A549 treated with CpdA at 1 μM for 4 hours (cell line): ENCODE measurements at places on chromosomes 2 and 18. TPM values are rescaled to one million over a fixed set of nuclear protein-coding genes. Genes with fewer than 3 reads are reported as not detected.

The MRO gene
- total RNA-seq = 0.10 to 0.27 TPM (median 0.20 TPM) in 4 of 5 replicates, not detected in the other

The KLHL29 gene
- total RNA-seq = 3.8 to 5.1 TPM (median 4.3 TPM) in 5 replicates

The LYPD6B gene
- not detected in 5 replicates for total RNA-seq

The TRIM54 gene
- 0.34 to 0.73 TPM (median 0.48 TPM) in 5 replicates for total RNA-seq

The ELAC1 gene
- 3.7 to 5.0 TPM (median 4.2 TPM) in 5 replicates for total RNA-seq

The EFHD1 gene
- total RNA-seq = 1.6 to 2.4 TPM (median 2.3 TPM) in 5 replicates

The SH3BP4 gene
- 28.9 to 32.0 TPM (median 29.7 TPM) in 5 replicates for total RNA-seq

The TFPI gene
- 40.0 to 56.8 TPM (median 54.3 TPM) in 5 replicates for total RNA-seq

The PROM2 gene
- 0.15 TPM in 1 of 5 replicates, not detected in the others for total RNA-seq

The TNFRSF11A gene
- total RNA-seq = 6.5 to 9.0 TPM (median 7.7 TPM) in 5 replicates

The CROCC2 gene
- not detected in 5 replicates for total RNA-seq

The AMER3 gene
- not detected in 5 replicates for total RNA-seq

The ADCYAP1 gene
- total RNA-seq = not detected in 5 replicates

The MAPRE3 gene
- 11.6 to 14.5 TPM (median 12.1 TPM) in 5 replicates for total RNA-seq

The SCYGR4 gene
- 0.09 TPM in 1 of 5 replicates, not detected in the others for total RNA-seq

The KCNS3 gene
- 1.1 to 1.3 TPM (median 1.2 TPM) in 5 replicates for total RNA-seq

The AGPS gene
- 34.8 to 52.7 TPM (median 48.4 TPM) in 5 replicates for total RNA-seq

The NCKAP5 gene
- 1.2 to 1.3 TPM (median 1.3 TPM) in 5 replicates for total RNA-seq

The LGALSL gene
- 9.0 to 12.0 TPM (median 11.2 TPM) in 5 replicates for total RNA-seq

The ACKR3 gene
- 25.4 to 36.2 TPM (median 31.7 TPM) in 5 replicates for total RNA-seq

The SPATS2L gene
- 126 to 133 TPM (median 132 TPM) in 5 replicates for total RNA-seq

The VAMP8 gene
- total RNA-seq = 13.5 to 22.3 TPM (median 18.2 TPM) in 5 replicates

The POTEJ gene
- not detected in 5 replicates for total RNA-seq

The CDH19 gene
- total RNA-seq = 0.98 to 2.3 TPM (median 1.5 TPM) in 5 replicates

The MAL gene
- 0.10 to 0.14 TPM in 2 of 5 replicates, not detected in the others for total RNA-seq

The KCNG2 gene
- total RNA-seq = not detected in 5 replicates

The UXS1 gene
- 53.5 to 57.2 TPM (median 57.1 TPM) in 5 replicates for total RNA-seq

The OSBPL1A gene
- 9.9 to 16.1 TPM (median 12.1 TPM) in 5 replicates for total RNA-seq

The PREB gene
- total RNA-seq = 49.1 to 75.6 TPM (median 69.1 TPM) in 5 replicates

The CERS6 gene
- total RNA-seq = 14.3 to 16.3 TPM (median 15.1 TPM) in 5 replicates

The SERPINB10 gene
- total RNA-seq = not detected in 5 replicates

The ZSWIM2 gene
- total RNA-seq = not detected in 5 replicates

The HRH4 gene
- total RNA-seq = 0.01 TPM in 1 of 5 replicates, not detected in the others

The UGT1A10 gene
- 0.02 to 0.26 TPM (median 0.21 TPM) in 3 of 5 replicates, not detected in the others for total RNA-seq

The CRYGD gene
- not detected in 5 replicates for total RNA-seq

The CRYGC gene
- not detected in 5 replicates for total RNA-seq

The CBLN2 gene
- 0.05 to 0.10 TPM (median 0.09 TPM) in 4 of 5 replicates, not detected in the other for total RNA-seq

The ASPRV1 gene
- total RNA-seq = 0.16 to 0.40 TPM (median 0.29 TPM) in 5 replicates

The GALNT13 gene
- 7.7 to 11.9 TPM (median 10.2 TPM) in 5 replicates for total RNA-seq

The MBP gene
- 23.4 to 28.4 TPM (median 23.8 TPM) in 5 replicates for total RNA-seq

The SULT1C2 gene
- total RNA-seq = 0.39 to 1.3 TPM (median 0.42 TPM) in 5 replicates

The TEX44 gene
- not detected in 5 replicates for total RNA-seq

The RAPH1 gene
- 4.4 to 6.7 TPM (median 5.4 TPM) in 5 replicates for total RNA-seq

The AQP12B gene
- total RNA-seq = not detected in 5 replicates

The POTEC gene
- total RNA-seq = not detected in 5 replicates

The L3MBTL4 gene
- not detected in 5 replicates for total RNA-seq

The FZD7 gene
- total RNA-seq = 5.2 to 7.9 TPM (median 6.9 TPM) in 5 replicates

The DNAH7 gene
- total RNA-seq = 0.76 to 1.5 TPM (median 0.81 TPM) in 5 replicates

The SERPINB5 gene
- total RNA-seq = 0.07 to 0.16 TPM (median 0.10 TPM) in 4 of 5 replicates, not detected in the other

The ALMS1 gene
- 8.2 to 13.4 TPM (median 10.2 TPM) in 5 replicates for total RNA-seq

The PTPRN gene
- 0.86 to 2.1 TPM (median 0.92 TPM) in 5 replicates for total RNA-seq

The FEV gene
- total RNA-seq = 0.08 TPM in 1 of 5 replicates, not detected in the others
